Activated T-cell treated with anti-CD3 and anti-CD28 coated beads, Interleukin-2, amount 50 U/mL, for 72 hours (primary cell): ENCODE measurements at places on chromosomes 2 and 18. TPM values are rescaled to one million over a fixed set of nuclear protein-coding genes. Genes with fewer than 3 reads are reported as not detected.

- no peak for DNase-seq
Observed at GRCh38 chr18:1296237-1296636, 391.6 kb downstream of the ADCYAP1 start.

DNA sequence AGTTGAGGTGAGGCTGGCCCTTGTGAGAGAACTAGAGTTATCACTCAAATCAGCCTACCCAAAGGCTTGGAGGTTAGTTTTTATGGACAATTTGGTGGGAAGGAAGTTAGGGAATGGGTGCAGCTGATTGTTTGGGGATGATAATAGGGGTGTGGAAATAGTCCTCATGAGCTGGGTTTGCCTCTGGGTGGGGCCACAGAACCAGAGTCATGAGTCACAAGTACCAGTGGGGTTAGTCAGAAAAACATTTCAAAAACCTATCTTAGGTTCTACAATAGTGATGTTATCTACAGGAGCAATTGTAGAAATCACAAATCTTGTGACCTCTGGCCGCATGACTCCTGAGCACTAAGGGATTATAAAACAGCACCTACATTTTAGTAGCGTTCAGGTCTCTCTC is 630.1 kb upstream of the PIK3C3 start:
- DNase-seq: no peak

DNA sequence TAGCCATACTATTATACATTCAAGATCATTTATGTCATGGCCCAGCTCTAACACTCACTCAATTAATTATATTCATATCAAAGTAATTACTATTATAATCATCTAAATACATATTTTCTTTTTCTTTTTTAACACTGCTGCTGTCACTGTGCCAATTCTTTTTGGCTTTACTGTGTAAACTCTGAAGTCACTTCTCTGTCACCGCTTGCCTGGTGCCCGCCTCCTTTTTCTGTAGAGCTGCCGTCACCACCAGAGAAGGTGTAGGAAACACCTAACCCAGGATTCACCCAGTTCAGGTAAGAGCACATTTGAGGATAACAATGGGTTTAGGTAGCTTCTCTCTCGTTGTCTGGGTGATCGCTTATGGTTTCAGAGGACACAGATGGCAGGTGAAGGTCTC is 93.3 kb downstream of the AOX1 start:
- DNase-seq: no peak

Gene GPR45
- not detected for total RNA-seq

Gene OR6B2
- total RNA-seq: not detected
